Activated T-cell treated with anti-CD3 and anti-CD28 coated beads, Interleukin-2, amount 50 U/mL, for 72 hours (primary cell): ENCODE measurements at places on chromosomes 6 and 20. TPM values are rescaled to one million over a fixed set of nuclear protein-coding genes. Genes with fewer than 3 reads are reported as not detected.

Gene RPL10A
- 2,363 TPM for total RNA-seq

DNA sequence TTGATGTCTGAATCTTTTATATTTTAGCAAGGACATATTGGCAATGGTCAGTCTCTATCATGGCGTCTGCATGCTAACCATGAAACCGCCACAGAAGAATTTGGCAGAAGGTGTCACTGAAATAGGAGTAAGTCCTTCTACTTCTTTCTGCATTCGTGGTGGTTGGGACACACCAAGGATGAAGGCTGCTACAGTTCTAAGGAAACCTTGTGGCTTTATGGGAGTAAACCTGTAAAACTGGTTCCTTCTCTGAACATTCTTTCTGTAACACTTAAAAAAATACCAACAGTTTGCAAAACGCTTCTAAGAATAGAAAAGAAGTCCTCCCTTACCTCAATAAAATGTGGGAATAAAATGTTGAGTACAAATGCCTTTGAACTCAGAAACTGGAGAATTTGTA lies 195.3 kb downstream of the SLC24A3 start:
- DNase-seq: no peak

Gene SNAP91
- total RNA-seq: not detected

Gene KHDRBS2
- not detected for total RNA-seq

DNA sequence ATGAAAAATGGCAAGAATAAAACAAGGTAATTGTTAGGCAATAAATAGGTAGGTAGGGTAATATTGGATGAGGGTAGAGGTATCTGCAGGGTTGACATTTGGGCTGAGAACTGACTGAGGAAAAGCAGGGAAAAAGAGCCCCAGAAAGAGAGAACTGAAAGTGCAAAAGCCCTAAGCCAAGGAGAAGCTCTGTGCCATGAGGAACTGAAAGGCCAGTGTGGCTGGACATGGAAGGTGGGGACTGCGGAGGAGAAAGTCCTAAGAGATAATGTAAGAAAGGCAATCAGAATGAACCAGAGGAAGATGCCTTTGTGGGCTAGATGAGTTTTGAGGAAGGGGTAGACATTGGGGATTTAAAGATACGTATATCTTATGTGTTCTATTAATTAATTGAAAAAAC lies 9.9 kb upstream of the HIVEP2 start:
- no peak for DNase-seq
